ENCODE measurements at places on chromosomes 2 and 18.

DNA sequence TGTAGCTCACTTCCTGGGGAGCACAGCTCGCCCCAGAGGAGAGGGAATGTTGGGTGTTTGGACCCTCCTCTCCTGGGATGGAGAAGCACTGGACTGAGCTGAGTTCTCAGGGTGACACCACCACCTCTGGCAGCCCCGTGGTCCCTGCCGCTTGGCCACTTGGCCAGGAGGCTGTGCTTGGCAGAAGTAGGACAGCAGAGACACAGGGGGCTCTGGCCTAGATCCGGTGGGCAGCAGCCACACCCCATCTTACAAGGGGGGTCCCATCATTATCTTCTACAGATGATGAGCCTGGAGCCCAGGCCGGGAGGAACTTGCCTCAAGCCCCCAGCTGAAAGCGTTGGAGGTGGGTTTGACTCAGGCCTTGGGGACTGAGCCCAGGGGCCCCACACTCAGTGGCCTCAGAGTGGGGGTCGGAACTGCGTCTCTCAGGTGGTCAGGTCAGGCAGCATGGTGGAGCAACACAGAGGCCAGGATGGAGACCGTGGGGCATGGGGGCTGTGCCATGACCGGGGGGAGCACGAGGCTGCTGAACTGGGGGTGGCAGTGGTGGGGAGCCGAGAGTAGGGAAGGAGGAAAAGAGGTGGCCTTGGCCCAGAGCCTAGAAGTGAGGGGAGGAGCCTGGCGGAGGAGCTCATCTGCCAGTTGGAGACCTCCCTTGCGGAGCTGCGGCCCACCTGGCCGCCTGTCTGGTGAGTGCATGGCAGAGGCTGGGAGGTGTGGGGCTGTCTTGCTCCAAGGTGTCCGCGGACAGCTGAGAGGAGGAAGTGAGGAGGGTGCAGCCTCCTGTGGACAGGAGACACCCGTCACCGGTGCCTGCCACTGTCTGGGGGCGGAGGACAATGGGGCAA, 63.6 kb upstream of the HDAC4 start:
- no peak for DNase-seq

DNA sequence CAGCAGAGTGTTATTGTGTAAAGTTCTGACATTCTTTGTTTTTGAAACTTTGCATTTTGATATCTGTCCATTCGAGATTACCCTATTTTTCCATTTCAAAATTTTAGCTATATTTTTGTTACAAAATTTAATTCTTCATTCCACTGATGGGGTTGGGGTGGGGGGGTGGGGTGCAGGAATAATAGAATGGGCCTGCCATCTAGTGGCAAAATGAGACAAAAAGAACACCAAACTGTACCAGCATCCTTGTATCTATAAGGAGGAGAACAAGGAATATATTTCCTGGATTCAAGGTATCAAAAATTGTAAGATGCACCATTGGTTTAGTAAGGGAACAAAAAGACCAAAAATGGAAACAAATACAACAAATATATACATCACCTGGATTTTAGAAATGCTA, 27.9 kb upstream of the TTR start:
- DNase-seq, result no peak

- peak; percentile 84 for DNase-seq
Measured at GRCh38 chr2:225398372-225398771, 1.1 kb upstream of the NYAP2 start.

GRCh38 chr2:8537562-8538155, 144.2 kb upstream of the ID2 start:
- DNase-seq, result no peak

- DNase-seq, result peak; percentile 31
Measured at GRCh38 chr18:54828281-54828881, at the start of gene RAB27B. RAB27B (plus strand) TSS chr18:54828477; CDS start chr18:54877586, 49,109 bp downstream.

DNA sequence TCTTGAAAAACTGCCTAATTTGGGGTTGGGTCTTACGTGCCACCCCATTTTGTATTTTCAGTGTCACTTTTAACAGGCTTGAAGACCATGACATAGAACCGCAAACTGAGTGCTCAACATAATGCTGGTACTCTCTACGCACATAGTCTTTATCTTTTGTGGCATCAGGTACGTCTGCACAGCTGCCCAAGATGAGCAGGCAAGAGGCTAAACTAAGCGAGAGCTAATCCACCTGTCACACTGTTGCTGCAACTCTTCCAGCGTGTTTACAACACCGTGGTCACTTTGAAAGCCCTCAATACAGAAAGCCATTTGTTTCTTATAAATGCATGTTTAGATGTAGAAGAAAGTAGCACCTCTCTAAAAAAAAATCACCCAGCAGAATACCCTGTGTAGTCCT, 270.0 kb upstream of the TCF4 start:
- peak; percentile 18 for DNase-seq

GRCh38 chr2:213157242-213157641, 5.8 kb upstream of the IKZF2 start:
- DNase-seq, result no peak

- DNase-seq, result no peak
Measured at GRCh38 chr2:63590626-63591408, 2.1 kb downstream of the MDH1 start.

DNA sequence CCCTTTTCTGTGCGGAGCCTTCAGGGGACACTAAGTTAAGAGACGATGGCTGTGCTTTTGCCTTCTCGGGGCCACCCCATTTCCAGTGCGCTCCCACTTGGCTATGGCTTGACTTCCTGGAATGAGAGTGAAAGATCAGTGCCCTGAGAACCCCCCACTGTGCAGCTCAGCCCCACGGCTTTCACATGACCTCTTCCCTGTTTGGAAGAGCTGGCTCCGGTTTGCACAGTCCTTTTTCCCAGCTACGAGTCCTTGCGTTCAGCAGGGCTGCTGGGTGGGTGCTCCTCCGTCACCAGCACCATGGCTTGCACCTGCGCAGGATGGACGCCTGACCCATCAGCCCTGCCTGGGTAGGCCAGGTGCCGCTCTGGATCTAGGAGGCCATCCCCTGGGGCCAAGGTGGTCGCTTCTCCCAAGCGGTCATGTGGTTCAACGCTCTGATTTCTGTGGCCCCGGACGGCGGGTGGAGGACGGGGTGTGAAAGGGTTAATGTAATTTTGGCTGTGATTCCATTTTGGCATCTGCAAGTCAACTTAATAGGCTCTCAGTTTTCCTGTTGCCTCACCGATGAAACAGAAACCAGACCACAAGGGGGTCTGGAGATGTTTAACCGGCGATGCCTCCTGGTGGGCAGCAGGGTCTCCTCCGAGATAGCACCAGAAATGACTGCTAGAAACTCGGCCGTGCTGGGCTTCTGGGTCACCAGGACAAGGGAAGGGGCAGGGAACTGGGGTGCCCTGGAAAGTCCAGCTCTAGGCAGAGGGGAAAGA, 113.1 kb upstream of the HAAO start:
- no peak for DNase-seq

GRCh38 chr2:15825276-15825980, 114.9 kb upstream of the MYCN start:
- peak; percentile 25 for DNase-seq

- DNase-seq, result no peak
Measured at GRCh38 chr2:112121682-112122254, 16.4 kb upstream of the FBLN7 start.

DNA sequence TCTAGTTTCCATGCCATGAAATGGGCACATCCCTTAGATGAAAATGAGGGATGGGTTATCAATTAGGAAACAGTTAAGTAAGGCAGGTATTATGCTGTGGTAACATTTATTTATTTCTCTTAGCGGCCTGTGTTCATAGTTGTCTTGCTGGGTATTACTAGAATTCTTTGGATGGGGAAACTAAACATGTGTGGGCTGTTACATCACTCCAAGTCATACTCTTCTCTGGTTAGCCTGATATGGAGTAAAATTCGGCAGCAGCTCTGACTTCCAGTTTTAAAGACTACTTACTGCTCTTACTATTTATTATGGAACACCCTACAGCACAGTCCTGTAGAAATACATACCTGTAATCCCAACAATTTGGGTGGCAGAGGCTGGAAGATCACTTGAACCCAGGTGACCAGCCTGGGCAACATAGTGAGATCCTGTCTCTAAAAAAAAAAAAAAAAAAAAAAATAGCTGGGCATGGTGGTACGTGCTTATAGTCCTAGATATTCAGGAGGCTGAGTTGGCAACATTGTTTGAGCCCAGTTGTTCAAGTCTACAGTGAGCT, 33.1 kb upstream of the RASGRP3 start:
- no peak for DNase-seq

- DNase-seq, result no peak
Measured at GRCh38 chr2:10091182-10091888, 11.1 kb upstream of the CYS1 start.

GRCh38 chr18:79724299-79725080, 44.9 kb downstream of the CTDP1 start:
- DNase-seq, result no peak

DNA sequence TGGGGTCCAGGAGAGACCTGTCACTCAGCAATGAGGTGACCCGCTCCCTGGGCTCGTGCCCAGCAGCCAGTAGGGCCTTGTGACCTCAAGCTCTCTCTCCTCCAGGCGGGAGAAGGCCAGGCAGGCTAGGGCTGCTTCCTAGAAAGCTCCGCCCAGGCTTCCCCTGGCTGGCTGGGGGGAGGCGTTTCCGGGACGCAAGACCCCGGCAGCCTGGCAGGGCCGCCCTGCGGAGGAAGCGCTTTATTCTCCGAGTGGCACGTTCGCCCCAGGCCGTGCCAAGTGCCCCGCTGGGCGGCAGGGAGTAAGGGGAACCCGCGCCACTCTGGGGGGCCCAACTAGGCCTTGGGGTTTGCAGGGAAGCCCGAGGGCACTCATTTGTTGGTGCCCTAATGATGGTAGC, 21.2 kb upstream of the EPAS1 start:
- no peak for DNase-seq

DNA sequence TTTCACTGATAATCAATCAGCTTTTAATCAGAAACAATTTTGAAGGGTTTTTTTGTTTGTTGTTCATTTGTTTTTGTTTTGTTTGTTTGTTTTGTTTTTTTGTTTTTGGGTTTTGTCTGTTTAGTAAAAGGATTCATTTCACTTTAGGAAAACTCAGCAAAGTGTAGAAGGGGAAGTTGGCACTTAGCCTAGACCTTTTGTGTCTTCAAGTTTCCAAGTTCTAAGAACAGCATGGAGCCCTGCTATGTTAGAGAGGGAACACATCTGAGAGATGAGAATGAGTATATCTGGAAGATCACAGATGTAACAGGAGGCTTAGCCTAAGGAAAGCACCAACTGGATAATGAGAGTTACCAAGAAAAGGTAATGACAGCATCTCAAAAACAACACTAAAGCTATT, 501.5 kb downstream of the ERBB4 start:
- no peak for DNase-seq

GRCh38 chr2:144348846-144349245, 171.1 kb downstream of the ZEB2 start:
- no peak for DNase-seq

DNA sequence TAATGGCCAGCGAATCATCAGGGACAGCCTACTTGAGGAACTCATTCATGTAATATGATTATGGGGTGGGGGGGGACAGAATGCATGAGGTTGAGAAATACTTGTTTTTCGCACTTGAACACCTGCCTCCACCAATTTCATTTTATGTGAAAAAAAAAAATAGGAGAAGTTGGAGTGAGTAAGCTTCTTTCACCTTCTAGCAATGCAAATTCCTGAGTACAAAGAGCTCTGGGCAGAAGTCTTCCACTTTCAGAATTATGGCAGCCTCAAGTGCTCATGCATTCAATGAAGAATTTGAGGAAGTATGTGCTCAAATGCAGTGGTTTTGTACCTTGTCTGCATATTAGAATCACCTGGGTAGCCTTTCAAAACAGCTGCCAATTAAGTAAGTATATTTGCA, 40.1 kb upstream of the GPD2 start:
- no peak for DNase-seq

GRCh38 chr2:101238930-101239759, 13.5 kb upstream of the CNOT11 start:
- DNase-seq, result no peak

- DNase-seq, result no peak
Measured at GRCh38 chr2:191441496-191442214, 196.5 kb downstream of the MYO1B start.

DNA sequence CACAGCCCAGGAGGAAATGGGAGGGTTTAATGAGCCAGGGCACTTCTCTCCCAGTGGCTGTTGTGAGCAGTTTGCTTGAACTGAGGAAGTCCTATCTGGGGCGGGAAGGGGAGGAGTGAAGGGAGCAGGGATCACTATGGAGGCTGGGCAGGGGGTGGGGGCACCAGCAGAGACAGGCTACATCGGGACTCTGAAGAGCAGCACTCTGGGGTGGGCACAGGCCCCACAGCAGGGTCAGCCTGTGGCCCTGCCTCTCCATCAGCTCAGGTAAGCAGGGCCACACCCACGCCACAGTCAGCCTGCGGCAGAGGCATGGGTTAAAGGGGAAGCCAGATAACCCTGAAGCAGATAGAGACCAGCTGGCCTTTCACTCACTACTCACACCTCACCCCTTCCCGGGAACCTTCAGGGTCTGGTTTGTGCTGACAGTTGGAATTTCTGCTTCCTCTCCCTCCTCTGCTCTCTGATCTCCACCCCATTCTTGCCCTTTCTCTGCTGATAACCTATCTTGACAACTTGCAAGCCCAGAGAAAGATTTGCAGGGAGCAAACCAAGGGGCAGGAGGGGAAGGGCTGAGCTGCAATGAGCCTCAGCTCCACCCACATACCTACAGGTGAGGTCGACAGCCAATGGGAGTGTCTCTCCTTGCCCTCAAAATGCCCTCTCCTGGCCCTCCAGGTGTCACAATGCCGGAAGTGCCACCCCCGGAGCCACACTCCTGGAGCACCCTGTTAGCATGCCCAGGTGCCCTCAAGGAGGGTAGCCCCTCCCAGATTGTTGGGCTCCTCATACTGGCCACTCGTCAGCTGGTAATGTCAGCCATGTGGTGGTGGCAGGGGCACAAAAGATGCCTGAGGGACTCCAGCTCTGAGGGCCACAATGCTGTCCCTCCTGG, 3.7 kb downstream of the SIGLEC15 start:
- no peak for DNase-seq

DNA sequence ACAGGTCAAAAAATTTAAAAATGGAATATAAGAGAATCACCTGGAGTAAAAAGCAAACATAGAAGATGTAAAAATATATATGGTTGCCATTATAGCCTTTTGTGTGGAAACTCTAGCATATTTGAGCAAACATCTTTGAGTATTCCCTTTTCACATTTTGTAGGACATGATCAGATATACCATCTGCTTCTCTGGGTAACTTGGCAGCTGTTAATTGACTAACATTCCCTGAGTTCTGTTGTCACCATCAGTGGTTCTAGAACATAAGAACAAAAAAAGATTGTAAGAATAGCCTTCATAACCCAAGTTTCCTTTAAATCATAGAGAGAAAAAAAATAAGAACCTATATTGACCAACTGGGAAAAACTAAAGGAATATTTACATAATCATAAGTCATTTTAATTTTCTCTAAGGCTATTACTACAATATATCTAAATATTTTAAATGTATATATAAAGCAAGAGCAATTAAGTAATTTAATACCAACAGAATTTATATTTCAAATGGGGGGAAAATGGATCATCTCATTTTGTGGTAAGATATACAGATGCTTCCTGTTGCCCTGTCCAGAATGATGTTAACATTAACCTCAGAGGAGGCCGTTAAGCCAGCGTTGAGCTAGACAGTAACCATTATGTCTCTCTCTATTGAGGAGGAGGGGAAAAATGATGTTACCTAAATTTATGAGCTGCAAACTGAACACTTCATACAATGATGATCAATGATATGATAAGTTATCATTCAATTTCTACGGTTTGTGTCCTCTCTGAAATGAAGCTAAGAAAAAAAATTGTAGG, 9.8 kb upstream of the INO80D start:
- DNase-seq, result no peak

- DNase-seq, result no peak
Measured at GRCh38 chr2:220502539-220502938, 875.1 kb downstream of the SLC4A3 start.

- no peak for DNase-seq
Measured at GRCh38 chr2:76159042-76159648, 448.4 kb upstream of the GCFC2 start.

- DNase-seq, result no peak
Measured at GRCh38 chr18:78239090-78239457, 740.5 kb upstream of the SALL3 start.

All from NCI-H524 treated with DMSO at 0.1 percent for 48 hours (cell line).